NCI-H1092 (cell line): ENCODE measurements at places on chromosomes 1 and 21.

DNA sequence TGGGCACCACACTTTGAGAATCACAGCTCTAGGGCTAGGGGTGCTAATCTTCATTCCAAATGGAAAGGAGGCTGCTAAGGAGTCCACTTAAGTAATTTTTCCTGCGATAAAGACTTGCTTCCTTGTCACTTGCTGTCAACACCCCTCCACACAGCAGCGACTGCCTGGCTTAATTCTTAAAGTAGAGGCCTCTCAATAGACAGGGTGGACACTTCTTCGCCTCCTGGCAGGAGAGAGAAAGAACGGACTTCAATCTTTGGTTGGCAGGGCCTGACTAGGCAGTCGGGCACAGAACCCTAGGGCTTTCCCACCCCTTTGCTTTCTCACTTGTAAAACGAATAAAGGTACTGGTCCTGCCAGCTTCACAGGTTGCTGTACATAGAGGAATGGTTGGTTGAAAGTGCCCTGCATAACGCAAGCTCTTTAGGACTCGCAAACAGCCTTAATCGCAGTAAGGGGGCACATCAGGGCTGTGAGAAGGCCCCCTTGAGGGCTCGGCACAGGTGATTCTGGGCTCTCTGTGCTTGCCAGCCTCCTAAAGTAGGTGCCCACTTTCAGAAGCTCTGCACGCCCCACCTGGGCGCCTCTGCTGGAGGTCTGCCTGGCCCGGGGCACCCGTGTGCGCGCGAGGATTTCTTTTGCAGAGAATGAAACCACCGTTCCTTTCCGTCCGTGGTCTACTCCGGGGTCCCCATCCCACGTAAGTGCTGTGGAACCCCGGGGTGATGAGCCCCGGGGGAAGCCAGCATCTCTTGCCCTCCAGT, 47.6 kb upstream of the CD34 start:
- DNase-seq = no peak

GRCh38 chr1:34408011-34408410, 231.3 kb downstream of the C1orf94 start:
- DNase-seq = no peak

- DNase-seq = peak; percentile 14
Measured at GRCh38 chr1:215082532-215083382, at the start of gene KCNK2. Gene KCNK2, plus strand, starts transcription at chr1:215082737. Its CDS starts 649 bp downstream, at chr1:215083386.

DNA sequence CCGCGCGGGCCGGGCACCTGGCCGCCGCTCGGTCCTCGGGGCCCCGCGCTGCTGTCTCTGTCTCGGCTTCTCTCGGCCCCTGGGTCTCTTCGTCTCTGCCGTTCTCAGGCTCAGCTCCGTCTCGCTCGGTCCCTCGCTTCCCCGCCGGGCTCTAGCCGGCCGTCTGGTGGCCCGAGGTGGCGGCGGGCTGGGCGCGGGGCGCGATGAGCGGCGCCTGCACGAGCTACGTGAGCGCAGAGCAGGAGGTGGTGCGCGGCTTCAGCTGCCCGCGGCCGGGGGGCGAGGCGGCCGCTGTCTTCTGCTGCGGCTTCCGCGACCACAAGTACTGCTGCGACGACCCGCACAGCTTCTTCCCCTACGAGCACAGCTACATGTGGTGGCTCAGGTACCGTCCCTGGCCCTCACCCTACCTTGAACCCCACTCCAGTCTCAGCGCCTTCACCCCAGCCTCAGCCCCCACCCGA, 355 bp downstream of the SHISAL2A start:
- DNase-seq = no peak
